ENCODE measurements at places on chromosomes 6 and 20. TPM values are rescaled to one million over a fixed set of nuclear protein-coding genes. Genes with fewer than 3 reads are reported as not detected.

Gene GSTA4
- 19.3 TPM for total RNA-seq

Gene LHFPL5
- total RNA-seq: not detected

Gene KHDC1L
- total RNA-seq: not detected

Gene OLIG3
- total RNA-seq: not detected

Gene SPTLC3
- total RNA-seq: 6.3 TPM

Gene HELZ2
- total RNA-seq: 19.5 TPM

Gene LZTS3
- total RNA-seq: 12.9 TPM

Gene BPIFA1
- total RNA-seq: not detected

Gene RBPJL
- not detected for total RNA-seq

Gene CASS4
- 2.0 TPM for total RNA-seq
